NCI-H1105 (cell line): ENCODE measurements at places on chromosomes 12 and 14.

GRCh38 chr12:7994731-7995205 lies 37.7 kb upstream of the FOXJ2 start:
- no peak for DNase-seq

- DNase-seq, result no peak
These were observed 33.6 kb downstream of the CMKLR1 start for GRCh38 chr12:108305520-108305919.

GRCh38 chr14:24337144-24337823 lies 2.4 kb upstream of the ADCY4 start:
- DNase-seq, result no peak

- DNase-seq, result no peak
These were observed 26.9 kb downstream of the FBXW8 start for GRCh38 chr12:116937640-116938039.

DNA sequence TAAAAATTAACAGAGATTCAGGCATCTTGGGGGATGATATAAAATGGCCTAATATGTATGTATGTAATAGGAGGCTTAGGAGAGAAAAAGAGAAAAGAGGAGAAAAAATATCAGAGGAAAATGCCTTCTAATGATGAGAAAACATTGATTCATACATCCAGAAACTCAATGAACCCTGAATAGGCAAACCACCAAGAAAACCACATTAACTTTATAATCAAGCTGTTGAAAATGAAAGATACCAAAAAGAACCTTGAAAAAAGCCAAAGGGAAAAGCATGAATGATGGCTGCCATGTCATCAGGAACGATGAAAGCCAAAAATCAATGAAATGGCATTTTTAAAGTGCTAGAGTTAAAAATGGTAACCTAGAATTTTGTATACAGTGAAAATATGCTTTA lies 180.2 kb downstream of the EPS8 start:
- DNase-seq, result no peak
